ENCODE measurements at places on chromosomes 4 and X.

- peak; percentile 21 for DNase-seq
Measured at GRCh38 chrX:123201720-123202119, 17.6 kb downstream of the GRIA3 start.

DNA sequence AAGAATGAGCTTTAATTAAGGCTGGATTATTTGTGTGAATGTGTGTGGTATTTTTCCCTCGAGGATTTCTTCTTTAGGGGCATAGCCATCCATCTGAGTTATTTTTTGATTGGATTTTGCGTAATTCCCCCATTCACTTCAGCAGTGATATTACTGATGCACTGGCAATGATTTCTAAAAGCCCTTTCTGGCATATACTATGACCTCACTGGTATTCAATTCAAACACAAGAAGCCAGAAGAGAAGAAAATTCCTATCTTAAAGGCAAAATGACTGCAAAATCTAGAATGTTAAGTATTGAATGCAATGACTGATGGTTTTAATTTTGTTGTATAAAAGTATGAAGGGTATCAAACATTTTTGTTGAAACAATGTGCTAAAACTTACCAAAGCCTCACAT, 71.1 kb upstream of the DDIT4L start:
- DNase-seq: no peak

DNA sequence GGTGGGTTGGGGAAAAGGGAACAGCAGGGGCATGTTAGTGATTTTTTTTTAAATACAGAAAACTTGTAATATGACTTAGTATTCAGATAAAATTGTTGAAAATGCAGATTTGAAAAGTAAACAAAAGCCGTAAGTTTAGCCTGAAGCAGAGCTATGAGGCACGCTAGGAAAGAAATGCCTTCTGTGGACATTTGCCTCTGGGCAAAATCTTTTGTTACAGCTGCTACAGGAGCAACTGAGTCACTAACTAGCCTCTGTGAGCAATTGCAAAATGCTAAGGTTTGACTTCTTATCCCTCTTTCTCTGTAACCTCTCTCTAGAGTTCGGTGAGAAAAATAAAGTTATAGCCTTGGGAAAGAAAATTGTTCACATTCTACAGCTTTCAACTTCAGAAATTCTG, 350.0 kb downstream of the SLC7A11 start:
- no peak for DNase-seq

DNA sequence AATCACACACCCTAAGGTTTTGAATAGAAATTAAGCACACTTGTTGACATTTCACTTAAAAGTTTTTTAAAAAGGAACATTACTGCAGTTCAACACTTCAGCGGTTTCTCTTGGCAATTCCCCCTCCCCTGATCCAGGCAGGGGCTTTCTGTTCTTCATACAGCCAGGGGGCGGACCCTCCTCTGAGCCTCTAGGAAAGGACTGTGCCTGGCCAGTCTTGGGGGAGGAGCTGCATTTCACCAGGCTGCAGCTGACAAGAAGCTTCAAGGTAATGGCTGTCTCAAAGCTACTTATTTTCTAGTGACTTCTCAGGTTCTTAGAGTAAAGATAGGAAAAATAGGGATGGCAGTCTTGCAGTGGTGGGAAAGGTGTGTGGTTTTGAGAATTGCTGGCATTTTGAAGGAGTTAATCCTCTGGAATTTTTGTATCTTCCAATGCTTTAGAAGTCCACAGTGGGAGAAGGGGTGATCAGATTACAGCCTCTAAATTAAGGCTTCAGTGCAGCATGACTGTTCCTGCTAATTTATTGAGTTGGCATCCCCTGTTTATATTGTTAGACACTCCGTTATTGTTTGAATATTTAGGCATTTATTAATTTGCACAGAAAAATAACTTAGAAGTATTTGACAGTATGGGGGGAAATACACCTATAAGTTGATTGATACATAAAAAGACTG, 33.5 kb downstream of the PWWP3B start:
- DNase-seq: no peak

DNA sequence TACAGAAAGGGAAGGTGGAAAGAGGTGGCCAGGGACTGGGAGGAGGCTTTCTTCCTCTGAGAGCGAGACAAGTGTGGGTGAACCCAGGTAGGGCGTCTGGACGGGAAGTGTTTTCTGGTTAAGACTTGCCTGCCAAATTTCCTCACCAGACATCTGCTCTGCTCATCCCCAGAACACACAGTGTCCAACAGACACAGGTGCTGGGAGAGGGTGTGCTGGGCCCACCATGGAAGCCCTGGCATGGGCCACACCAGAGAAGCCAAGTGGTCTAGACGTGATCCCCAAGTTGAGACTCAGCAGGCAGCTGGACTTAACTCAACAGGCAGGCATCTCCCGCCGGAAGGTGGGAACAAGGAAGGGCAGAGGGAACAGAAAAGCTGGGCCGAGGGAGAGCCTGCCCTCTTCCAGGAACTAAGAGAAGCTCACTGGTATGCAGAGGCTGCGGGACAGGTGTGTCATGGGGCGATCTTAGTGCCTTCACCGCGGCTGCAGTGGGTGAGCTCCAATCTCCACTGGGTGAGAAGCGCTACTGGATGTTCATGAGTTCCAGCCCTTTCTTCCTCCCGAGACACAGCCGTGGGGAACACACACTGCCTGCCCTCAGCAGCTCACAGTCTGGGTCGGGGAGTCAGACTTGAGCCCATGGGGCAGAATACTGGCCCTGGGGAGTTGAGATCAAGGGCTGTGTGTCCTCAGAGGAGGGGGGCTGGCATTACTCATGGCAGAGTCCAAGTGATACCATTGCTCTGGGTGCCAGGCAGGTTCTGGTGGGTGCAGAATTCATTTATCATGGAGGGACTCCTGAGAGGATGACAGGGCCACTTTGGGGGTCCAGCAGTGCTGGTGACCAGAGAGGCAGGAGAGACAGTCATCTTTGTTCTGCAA, 110.2 kb downstream of the CPZ start:
- no peak for DNase-seq

DNA sequence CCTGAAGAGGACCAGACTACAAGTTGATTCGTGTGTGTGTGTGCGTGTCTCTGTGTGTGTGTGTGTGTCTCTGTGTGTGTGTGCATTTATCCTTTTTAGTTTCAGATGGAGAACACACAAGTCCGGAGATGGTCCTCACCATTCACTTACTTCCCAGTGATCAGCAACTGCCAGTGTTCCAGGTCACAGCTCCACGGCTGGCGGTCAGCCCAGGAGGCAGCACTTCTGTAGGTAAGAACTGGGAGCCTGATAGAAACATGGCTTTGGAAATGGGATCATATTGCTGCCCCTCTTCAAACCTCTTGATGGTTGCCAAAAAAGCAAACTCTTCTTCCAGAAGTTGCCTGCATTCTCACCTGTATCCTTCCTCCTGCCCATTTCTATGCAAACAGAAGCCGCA, 122.6 kb upstream of the ANXA3 start:
- no peak for DNase-seq

DNA sequence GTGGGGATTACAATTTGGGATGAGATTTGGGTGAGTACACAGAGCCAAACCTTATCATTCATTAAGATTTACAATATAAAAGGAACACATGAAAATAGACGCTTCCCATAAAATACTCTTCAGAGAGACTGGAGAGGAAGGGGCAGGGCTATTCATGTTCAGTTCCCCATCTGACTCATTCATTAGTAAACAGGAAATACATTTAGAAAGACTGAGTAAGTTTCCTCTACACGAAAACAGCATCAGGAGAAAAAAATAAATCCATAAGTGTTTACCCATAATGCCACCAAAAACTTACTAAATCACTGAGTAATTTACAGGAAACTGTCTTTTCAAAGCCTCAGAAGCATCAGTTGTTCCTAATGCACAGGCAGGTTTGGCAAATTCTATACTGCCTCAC, 255.4 kb upstream of the CXorf51A start:
- DNase-seq: no peak

DNA sequence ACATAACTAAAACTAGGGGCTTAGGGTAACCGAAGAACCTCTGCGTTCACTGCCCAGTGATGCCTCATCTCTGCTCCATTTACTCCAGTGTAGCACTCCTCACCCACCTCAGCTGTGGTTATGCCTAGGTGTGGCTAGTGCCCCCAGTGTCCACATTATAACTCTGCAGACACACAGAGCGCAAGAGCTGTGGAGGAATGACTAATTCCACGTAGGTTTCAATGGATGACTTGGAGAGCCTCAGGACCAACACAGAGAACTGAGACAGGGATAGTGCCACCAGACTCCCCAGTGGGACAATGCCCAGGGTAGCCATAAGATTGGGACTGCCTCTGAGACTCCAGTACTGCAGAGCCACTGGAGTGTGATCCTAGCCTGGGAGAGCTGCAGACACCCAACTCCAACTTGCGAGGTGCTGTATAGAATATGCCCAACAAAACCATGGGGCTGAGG, 542.4 kb upstream of the DIPK2B start:
- DNase-seq: peak; percentile 2

GRCh38 chrX:136227948-136228838, 23.0 kb downstream of the MAP7D3 start:
- DNase-seq: no peak

DNA sequence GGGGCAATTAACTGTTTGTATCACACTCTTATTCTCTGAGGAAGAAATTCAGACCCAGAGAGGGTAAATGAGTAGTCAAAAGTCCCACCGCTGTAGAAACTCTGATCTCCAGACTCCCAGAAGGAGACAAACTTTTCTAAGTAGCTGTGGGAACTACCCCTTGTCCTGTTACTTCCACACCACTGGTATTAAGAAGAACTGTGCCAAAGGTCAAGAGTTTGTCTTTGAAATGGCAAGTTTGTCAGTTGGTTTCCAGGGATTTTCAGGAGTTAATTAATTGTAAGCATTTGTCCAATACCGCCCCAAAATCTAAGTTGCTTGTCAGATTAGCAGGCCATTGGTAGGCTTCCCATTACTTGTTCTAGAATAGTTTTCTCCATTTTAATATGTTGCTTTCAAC, 85.7 kb downstream of the GC start:
- DNase-seq: no peak

- DNase-seq: peak; percentile 4
Measured at GRCh38 chrX:48649102-48649501, 34.5 kb upstream of the WAS start.

GRCh38 chr4:128574706-128575105, 234.8 kb upstream of the JADE1 start:
- DNase-seq: peak; percentile 74

DNA sequence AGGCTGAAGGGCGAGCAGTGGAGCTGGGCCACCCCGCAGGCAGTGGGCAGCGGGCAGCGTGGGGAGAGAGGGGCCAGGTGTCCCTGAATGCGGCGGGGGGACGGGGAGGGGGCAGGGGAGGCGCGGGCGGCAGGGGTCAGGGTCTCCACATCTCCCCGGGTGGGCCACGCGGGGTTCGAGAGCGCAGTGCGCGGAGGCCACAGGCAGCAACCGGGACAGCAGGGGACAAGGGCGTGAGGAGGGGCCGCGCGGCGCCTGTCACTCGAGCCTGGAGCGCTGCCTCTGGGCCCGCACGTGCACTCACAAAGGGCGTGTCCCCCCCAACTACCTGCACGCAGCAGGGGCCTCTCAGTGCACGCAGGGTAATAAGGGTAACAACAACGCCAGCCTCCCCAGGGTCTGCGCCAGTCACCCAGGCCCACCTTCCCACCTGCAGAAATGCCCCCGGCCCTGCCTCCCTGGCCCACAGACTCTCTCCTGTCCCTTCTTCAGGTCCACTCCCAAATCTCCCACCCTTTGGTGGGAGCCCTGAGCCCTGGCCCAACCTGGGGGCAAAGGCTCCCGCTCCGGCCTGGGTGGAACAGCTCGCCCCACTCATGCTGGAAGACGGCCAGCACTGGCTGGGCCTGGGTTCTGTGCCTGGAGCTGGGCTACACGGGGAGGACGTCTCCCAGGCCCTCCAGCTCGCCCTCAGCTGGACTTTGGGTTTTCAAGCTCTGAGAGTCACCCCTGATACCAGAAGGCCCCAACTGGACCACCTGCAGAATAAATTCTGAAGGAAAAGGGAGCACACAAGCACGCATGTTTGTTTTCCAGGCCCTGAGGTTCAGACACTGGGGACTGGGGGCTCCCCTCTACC, 53.2 kb downstream of the ZFYVE28 start:
- peak; percentile 15 for DNase-seq

GRCh38 chr4:46967631-46968030, 25.8 kb downstream of the GABRA4 start:
- DNase-seq: no peak

DNA sequence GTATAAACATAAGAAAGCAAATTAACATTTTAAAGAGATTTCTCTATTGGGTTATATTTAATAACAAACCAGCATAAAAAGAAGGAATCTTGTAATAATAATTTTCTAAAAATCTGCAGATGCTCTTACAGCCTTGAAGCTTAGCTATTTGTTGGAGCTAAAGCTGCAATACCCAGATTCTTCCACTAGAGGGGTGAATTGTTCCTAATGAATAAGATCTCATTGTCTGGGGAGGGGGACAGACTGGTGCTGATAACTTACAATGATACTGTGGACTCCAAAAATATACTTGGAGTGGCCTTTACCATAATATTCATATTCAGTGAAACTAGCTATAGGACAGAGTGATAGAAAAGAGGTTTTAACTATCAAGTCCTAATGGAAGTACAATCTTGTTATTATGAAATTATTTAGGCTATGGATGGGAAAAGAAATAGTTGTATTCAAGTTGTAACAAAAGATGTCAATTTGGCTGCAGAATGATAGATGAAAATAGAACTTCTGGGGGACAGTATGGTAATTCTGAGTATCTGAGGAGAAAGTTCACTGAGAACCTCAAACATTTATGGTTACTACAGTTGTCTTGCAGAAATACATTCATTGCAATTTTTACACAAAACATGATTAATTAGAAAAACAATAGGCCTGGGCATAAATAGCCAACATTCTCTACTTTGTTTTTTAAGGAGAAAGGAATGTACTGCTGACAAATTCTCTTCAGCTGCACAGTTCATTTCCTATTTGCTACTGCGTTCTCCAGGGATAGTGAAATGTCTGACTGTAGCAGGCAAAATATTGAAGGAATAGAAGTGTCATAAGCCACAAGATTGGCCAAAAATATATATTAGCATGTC, 443.3 kb downstream of the GBA3 start:
- peak; percentile 75 for DNase-seq

DNA sequence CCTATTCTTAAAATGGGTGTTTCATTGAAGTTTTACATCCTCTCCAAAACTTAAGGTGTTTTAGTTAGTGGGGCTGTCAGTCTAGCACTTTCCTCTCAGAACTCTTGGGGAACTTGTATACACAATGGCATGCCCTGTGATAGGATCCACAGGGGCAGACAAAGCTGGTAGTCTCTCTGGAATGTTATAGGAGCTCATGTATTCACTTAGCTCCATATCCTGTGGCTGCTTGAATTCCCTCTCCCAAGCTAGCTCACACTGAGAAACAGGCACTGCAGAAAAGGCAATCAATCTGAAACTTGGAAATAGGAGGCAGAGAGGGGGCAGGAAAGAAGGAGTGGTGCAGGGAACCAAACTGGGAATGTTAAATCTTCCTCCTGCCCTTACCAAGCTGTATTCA, 26.3 kb upstream of the ARMCX2 start:
- DNase-seq: no peak

DNA sequence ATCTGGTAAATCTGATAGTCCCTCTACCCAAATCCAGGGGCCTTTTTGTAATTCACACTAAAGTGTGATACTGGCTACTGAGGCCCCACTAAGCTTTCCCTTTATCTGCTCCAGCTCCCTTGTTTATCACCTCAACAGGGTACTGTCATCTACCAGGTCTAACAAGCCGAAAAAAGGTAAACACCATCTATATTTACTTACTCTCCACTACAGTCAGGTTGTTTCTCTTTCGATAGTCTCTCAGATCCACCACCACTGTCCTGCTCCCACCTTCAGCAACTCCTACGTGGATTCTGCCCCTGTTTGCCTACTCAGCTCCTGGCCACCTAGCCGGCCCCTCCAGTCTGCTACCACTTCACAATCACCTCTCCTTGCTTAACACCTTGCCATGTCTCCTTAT, 3.3 kb downstream of the ITIH6 start:
- no peak for DNase-seq

GRCh38 chrX:40449396-40449795, 131.4 kb upstream of the ATP6AP2 start:
- peak; percentile 69 for DNase-seq

Measured in NCI-H69 (cell line).